ENCODE measurements at places on chromosomes 2 and 18. TPM values are rescaled to one million over a fixed set of nuclear protein-coding genes. Genes with fewer than 3 reads are reported as not detected.

Gene DUSP19
- 0.73 TPM for total RNA-seq

Gene AMER3
- total RNA-seq: not detected

Gene COBLL1
- 0.05 TPM for total RNA-seq

Gene BOLL
- not detected for total RNA-seq

Gene TEX44
- total RNA-seq: not detected

Gene CFAP53
- 0.36 TPM for total RNA-seq

Gene SERPINB10
- not detected for total RNA-seq
